ENCODE measurements at places on chromosomes 3 and 15.

DNA sequence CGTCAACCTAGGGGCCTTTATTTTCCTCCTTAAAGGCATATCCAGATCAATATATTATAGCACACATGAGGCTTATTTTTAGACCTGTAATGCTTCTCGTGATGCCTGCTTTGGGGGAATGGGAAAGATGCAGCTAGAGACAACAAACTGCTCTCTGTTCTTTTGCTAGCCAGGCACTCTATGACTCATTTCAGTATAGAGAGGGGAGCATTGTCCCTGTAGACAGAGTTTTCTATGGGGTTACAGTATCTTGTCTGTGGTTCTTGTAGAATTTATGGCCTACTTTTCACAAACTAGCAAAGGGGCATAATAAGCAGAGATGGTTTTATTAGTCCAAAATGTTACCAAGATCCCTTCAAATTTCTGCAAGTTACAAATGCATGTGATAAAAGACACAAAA is 305.6 kb downstream of the LSAMP start:
- DNase-seq: no peak

- DNase-seq: no peak
These were observed 124.0 kb downstream of the SRGAP3 start for GRCh38 chr3:9125278-9125951.

GRCh38 chr3:194121891-194122631 is 13.9 kb upstream of the HES1 start:
- no peak for DNase-seq

- no peak for DNase-seq
These were observed 83.3 kb downstream of the IGF2BP2 start for GRCh38 chr3:185741586-185741985.

DNA sequence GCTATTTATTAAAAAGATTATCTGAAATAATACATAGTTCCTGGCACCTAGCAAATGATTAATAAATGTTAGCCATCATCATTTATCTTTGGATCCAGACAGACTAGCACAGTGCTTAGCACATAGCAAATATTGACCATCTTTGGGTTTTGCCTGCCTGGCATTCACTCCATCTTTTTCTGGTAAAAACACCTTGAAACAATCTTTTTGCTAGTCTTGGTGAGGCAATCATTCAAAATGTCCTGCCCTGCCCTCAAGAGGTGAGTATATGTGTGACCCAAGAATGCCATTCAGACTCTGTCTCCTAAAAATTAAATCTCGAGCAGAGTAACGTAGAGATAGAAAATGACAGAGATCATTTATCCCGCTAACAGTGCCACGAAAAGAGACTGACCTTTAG is 78.3 kb upstream of the ZNF280D start:
- no peak for DNase-seq

- DNase-seq: no peak
These were observed 37.1 kb upstream of the ST3GAL6 start for GRCh38 chr3:98726084-98726483.
